ENCODE measurements at places on chromosomes 5 and 9.

- no peak for DNase-seq
Measured at GRCh38 chr5:174626369-174626920, 97.9 kb upstream of the MSX2 start.

GRCh38 chr5:73654171-73654811, 28.3 kb downstream of the ARHGEF28 start:
- DNase-seq, result no peak

DNA sequence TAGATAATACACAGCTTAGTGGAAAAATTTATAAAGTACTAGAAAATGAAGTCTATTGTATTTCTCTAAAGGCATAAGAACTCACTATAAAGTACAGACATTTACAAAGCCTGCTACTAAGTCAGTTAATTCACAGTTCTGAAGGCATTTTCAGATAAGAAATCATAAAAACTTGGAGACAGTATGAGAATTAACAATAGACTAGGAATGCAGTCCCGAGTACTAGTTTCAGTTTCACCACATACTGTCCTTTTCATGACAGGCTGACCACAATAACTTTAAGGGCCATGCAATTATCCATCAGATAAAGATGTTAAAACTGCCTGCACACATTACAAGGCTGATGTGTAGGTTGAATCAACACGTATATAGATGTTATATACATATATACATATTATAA, 362.6 kb upstream of the SMC2 start:
- no peak for DNase-seq

DNA sequence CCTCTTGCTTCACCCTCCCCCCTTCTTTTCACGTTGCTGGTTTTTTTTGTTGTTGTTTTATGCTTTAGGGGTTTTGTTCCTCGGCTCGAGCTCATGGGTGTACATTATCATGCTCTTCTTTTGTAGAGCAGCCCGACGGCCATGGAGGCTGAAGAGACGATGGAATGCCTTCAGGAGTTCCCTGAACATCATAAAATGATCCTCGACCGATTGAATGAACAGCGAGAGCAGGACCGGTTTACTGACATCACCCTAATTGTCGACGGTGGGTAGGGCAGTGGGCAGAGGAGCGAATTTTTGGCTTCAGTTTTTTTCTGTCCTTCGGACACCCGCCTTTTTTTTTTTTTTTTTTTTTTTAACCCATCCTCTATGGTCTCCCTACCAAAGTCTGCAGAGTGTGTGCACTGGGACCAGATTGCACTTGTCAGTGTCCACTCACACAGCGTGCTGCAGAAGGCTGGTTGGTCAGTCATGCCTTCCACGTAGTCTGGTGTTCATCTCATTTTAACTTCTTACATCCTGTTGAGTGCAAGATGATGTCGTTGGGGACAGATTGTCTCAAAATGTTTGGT, 1.3 kb downstream of the ZNF131 start:
- DNase-seq, result no peak

- no peak for DNase-seq
Measured at GRCh38 chr5:171724468-171725204, 61.0 kb upstream of the SMIM23 start.

- DNase-seq, result no peak
Measured at GRCh38 chr5:26868504-26868903, 169.9 kb downstream of the CDH9 start.

- no peak for DNase-seq
Measured at GRCh38 chr5:144487761-144488160, 317.1 kb downstream of the KCTD16 start.

DNA sequence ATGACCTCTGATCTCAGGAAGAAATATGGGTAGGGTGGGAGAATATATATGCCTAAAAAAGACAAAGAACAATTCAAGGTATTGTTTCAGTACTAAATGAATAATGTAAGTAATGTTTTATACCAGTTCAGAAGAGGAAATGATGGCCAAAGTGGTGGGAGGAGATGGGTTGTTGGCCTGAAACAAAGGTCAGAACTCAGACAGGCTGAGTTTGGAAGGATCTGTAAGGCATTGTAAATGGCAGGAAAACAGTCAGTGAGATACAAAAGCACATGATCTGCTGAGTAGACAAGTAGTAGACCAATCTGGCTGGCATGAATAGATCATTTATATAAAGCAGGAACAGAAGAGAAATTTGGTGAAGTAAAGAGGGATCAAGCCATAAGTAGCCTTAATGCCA, 175.8 kb upstream of the PLCXD3 start:
- DNase-seq, result no peak

GRCh38 chr5:44783634-44784315, 25.0 kb upstream of the MRPS30 start:
- no peak for DNase-seq

DNA sequence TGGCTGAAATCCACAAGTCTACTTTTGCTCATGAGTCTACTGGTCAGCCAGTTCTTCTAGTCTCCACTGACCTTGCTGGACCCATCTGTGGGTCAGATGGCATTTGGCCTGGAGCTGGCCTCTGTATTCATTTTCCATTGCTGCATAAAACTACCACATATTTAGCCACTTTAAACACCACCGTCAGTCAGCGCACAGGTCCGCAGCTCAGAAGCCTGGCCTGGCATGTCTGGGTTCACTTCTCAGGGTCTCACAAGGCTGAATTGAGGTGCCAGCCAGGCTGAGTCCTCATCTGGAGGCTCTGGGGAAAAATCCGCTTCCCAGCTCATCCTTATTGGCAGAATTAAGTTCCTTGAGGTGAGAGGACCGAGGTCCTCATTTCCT, 54.7 kb downstream of the BARX1 start:
- DNase-seq, result no peak

GRCh38 chr5:55159763-55160492, at the start of gene GPX8:
GPX8 (plus strand) TSS chr5:55160171; CDS start chr5:55160193, 22 bp downstream.
- DNase-seq, result no peak

- no peak for DNase-seq
Measured at GRCh38 chr5:77743181-77743580, 33.0 kb downstream of the TBCA start.

DNA sequence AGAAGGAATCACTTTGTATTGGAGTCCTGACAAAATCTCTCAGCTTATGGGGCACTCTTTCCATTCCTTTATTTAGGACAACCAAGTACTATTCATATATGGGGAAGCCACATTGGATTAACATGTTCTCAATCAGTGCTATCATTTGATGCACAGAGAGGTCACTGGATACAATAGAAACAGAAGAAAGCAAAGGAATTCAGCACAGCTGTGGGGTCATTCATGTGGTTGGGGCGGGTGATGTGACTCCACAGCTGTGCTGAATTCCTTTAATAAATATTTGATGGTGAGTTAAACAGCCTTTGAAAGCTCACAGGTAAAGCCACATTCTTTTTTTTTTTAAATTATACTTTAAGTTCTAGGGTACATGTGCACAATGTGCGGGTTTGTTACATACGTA, 854 bp upstream of the TEX48 start:
- DNase-seq, result no peak

DNA sequence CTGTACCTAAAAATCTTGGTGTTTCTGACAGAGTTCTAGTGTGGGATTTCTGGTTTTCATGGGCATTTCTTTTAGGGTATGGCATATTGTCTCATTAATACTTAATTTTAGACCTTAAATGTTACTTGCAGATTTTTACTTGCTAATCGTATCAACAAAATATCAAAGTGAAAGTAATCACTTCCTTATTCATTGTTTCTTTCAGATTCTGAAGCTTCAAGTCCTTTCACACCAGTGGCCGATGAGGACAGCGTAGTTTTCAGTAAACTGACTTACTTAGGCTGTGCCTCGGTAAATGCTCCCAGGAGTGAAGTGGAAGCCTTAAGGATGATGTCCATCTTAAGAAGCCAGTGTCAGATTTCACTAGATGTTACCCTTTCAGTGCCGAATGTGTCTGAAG, 45.2 kb downstream of the RABGAP1 start:
- DNase-seq, result no peak

DNA sequence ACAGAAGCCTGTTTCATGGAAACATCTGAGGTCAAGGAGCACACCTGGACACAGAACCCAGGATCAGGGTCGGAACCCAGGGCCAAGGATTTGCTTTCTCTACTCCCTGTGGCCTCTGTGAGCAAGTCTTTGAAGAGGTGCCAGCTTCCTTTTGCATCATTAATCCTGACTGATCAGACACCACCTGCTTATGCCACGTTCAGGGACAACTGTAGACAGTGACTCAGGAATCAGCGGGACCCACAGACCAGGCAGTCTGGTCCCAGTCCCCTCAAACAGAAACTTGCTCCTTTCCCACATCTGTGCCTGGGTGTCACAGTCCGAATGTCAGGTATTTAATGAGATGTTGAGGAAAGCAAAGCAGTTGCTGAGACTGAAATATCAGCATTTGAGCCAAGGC, 154.8 kb downstream of the SGCD start:
- no peak for DNase-seq

- no peak for DNase-seq
Measured at GRCh38 chr5:50501491-50502228, 60.6 kb upstream of the EMB start.

- DNase-seq, result no peak
Measured at GRCh38 chr9:133709015-133709611, 29.0 kb downstream of the SARDH start.

DNA sequence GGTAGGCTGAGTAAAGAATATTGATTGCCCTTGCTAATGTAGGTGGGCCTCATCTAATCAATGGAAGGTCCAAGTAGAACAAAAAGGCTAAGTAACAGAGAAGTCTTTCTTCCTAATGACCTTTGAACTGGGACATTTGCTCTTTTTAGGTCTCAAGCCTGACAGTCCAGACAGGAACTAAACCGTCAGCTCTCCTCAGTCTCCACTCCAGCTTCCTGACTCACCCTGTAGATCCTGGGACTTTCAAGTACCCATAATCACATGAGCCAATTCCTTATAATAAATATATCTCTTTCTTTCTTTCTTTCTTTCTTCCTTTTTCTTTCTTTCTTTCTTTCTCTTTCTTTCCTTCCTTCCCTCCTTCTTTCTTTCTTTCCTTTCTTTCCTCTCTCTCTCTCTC, 479.5 kb upstream of the PAPPA start:
- DNase-seq, result no peak

Measured in NCI-H1436 treated with DMSO at 0.1 percent for 48 hours (cell line).